ENCODE measurements at places on chromosomes 2 and 18.

DNA sequence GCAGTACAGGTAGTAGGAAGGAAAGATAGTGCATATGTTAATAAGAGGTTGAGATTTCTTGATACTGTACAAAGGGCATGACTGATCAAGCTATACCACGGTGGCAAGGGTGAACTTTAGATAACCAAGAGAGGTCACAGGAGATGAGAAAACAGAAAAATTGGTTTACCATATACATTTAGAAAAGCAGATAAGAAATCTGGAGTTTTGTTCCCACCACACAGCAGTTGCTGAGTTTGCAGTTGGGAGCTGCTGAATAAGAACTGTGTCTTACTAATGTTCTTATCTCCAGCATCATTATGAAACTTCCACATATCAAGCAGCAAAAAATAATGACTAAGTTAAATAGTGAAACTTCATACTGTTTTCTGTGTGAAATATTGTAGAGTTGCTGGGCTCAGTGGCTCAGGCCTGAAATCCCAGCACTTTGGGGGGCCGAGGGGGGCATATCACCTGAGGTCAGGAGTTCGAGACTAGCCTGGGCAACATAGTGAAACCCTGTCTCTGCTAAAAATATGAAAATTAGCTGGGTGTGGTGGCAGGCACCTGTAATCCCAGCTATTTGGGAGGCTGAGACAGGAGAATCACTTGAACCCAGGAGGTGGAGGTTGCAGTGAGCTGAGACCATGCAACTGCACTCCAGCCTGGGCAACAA lies 12.0 kb upstream of the IMPACT start:
- DNase-seq, result no peak

- no peak for DNase-seq
These were observed 209.4 kb downstream of the GLI2 start for GRCh38 chr2:120945091-120945490.

DNA sequence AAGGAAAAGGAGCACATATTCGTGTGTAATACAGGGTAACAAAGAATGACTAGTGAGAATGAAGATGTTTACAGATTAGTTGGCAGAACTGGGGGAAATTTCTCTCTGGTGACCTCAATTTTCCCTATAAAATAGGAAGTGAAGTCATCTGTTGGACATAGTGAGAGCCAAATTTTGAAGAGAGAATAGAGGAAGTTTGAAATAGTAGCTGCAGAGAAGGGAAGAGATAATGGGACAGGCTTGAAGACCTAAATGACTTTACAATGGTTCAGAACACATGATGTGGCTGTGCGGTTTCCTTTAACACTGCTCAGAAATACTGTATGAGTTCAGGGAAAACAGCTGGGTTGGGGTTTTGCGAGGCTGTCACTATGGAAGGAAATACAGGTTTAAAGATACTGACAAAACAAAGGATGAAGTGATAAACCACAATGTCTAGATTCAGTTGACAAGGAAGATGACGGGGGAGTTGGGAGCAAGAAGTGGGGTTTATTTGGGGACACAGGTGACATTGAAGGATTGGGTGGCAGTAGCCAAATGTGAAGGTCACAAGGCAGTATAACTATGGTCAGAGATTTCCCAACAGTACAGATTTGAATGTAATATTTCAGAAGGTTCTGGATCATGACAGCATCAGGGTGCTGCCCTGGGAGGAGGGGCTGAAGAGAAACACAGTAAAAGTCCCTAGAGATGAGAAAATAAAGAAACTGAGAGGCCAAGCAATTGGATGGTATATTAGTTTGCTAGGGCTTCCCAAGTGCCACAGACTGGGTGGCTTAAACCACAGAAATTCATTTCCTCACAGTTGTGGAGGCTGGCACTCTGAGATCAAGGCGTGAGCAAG lies 82.6 kb upstream of the TANK start:
- peak; percentile 61 for DNase-seq

DNA sequence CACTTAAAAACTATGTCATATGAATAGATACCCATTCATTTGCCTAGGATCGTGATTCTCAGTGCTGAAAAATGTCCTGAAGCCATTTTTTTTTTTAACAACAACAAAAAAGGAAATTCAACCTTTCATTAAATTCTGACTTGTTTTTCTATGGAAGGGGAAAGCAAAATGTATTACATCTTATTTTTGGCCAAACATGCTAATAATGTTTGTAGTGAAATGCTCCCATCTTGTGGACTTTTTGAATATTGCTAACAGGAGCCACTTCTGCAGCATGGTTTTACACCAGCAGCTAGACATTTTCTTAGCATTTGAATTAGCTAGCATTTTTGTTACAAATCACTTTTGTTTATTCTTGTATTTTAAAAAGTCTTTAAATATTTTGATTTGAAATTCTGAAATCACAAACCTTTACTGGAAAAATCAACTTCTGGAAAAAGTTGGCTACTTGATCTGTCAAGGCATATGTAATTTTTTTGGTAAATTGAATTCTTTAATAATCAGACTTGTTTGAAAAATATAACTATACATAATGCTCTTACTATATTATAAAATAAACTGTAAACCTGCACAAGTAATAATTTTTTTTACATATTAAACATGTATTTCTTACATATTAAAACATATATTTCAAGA lies 75.8 kb downstream of the KIDINS220 start:
- no peak for DNase-seq

- DNase-seq, result no peak
These were observed 197.1 kb downstream of the CCDC85A start for GRCh38 chr2:56380861-56381260.

DNA sequence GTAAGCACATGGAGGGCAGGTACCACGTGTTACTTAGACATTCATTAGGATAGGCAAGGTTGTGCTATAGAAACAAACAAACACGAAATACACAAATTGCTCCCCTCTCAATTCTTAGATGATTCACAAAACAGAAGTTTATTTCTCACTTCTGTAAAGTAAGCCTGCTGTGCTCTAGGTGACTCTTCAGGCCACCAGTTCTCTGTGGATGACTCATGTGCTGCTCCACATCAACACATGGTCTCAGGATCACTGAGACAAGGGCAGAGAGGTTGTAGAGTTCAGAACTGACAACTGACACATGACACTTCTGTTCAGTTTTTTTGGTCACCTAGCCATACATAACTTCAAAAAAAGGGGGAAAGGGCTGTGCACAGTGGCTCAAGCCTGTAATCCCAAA lies 70.6 kb downstream of the DAW1 start:
- no peak for DNase-seq

DNA sequence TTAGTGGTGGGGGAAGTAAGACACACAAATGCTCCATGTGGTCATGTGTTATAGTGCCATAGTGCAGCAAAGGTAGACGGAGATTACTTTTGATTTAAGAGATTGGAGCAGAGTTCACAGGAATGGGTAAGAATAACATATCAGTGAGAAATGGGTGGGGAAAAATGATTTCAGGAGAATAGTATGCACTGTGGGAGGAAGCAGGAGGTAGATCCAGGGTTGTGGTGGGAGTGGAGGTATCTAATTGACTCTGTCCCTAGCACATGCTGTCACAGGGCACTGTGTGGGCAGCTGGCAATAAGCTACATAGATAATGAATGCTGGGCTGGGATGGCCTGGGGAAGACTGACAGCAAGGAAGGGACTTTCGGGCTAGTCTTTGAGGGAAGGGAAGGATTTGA lies 65.3 kb downstream of the STAT1 start:
- DNase-seq, result no peak

DNA sequence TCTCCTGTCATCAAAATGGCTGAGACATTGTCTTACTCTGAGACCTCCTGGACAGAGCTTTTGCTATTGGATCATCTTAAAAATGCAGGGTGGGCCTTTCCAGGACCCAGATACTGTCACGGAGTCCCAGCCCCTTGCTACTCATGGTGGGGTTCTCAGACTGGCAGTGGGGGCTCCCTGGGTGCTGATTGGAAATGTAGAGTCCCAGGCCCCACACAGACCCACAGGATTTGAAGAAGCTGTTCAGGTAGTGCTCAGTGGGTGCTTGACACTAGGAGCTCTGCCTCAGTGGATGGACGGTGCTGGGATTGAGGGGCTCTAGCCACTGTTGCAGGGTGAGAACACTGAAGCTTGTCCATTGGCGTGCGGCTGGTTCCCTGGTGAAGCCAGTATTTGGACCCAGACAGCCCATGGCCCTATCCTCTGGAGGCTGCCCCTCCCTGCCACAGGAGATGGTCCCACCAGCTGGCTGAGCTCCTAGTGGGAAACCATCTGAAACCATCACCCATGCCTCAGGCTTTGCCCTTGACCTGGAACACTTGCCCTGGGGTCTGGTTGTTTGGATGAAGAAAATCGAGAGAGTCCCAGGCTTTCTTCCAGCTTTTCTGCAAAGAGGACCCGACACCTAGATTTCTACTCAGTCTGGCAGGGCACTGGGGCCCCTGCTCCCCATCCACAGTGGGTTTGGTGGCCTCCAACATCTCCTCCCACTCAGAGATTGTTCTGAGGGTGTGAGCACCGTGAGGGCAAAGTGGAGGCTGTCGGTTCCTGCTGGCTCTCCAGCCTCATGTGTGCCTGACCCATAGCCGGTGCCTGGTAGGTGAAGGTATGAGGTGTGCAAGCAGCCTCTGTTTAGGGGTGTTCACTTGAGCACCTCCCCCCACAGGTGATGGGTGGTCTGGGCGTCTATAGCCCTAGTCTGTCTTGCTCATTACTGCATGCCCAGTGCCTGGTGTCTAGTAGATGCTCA lies 30.1 kb downstream of the MROH2A start:
- no peak for DNase-seq

GRCh38 chr2:210459880-210460279 lies 16.7 kb downstream of the LANCL1 start:
- no peak for DNase-seq

- DNase-seq, result no peak
These were observed 81.3 kb downstream of the OSBPL6 start for GRCh38 chr2:178275600-178275999.

GRCh38 chr2:171958475-171958874 lies 36.2 kb downstream of the HAT1 start:
- DNase-seq, result no peak

DNA sequence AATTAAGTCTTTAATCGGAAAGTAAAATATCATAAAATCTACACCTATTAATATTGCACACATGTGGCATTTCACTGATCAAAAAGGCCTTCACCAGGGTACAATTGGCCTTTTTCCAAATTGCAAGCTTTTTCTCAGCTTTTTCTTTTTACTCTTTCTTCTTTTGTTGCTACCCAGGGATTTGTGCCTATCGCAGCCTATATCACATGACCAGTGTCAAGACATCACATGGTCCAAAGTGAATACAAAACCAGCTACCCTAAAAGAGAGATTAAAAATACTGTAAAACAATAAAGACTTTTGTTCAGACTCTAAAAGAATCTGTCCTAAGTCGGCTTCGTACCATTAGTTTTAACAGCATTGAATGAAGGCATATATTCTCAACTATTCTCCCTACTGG lies 15.0 kb upstream of the OTX1 start:
- DNase-seq, result no peak

DNA sequence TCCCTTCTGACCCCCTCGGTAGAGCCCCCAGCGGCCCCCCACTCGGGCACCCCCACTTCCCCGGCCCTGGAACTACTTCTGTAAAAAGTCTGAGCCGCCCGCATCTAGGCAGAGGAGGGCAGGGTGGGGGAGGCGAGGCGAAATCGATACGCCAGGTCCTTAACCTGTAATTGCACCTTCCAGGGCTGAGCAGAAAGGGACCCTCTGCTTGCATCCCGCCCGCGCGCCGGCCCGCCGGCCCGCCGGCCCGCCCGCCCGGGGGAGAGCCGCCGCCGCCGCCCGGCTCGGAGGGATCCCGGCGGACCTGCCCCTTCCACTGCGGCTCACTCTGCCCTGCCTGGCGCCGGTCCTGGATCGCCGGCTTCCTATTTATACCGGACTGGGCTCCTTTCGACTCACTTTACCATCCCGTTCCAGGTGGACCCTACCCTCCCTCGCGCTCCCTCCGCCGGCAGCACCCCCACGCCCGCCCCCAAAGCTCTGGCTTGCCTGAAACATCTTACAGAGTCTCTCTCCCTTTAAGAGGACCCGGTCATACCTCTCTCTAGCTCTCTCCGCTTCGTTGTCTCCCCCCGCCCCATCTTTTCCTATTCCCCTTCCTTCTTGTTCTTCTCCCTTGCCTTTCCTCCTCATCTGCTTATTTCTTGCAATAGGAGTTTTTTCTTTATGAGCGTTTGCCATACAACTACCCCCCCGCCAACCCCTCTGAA lies 797 bp downstream of the KLHL14 start:
- no peak for DNase-seq

- DNase-seq, result no peak
These were observed 38.6 kb upstream of the IHH start for GRCh38 chr2:219099329-219099728.

GRCh38 chr2:37602040-37602439 lies 69.4 kb downstream of the CDC42EP3 start:
- DNase-seq, result no peak

- DNase-seq, result no peak
These were observed 50.9 kb downstream of the ACTR2 start for GRCh38 chr2:65278531-65278981.

GRCh38 chr2:152465541-152465940 lies 130.6 kb downstream of the FMNL2 start:
- no peak for DNase-seq

GRCh38 chr2:24766609-24767008 lies 26.6 kb downstream of the PTRHD1 start:
- DNase-seq, result no peak

DNA sequence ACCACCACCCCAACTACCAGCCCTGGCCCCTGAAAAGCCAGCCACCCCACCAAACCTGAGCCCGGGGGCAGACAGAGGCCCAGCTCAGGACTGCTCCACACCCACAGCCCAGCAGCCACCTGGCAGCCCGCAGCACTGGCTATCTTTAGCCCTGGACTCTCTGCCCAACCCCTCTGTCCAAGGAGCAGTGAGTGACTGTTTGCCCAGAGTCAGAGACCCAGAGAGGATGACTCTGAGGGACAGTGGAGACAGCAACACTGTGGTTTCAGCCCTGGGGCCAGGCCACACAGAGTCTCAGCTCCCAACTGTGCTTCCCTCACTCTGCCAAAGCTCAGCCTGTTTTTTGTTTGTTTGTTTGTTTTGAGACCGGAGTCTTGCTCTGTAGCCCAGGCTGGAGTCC lies 32.6 kb downstream of the BIN1 start:
- no peak for DNase-seq

- no peak for DNase-seq
These were observed 47.2 kb upstream of the GORASP2 start for GRCh38 chr2:170881840-170882239.

GRCh38 chr2:165967746-165968145 lies 14.2 kb upstream of the TTC21B start:
- no peak for DNase-seq

DNA sequence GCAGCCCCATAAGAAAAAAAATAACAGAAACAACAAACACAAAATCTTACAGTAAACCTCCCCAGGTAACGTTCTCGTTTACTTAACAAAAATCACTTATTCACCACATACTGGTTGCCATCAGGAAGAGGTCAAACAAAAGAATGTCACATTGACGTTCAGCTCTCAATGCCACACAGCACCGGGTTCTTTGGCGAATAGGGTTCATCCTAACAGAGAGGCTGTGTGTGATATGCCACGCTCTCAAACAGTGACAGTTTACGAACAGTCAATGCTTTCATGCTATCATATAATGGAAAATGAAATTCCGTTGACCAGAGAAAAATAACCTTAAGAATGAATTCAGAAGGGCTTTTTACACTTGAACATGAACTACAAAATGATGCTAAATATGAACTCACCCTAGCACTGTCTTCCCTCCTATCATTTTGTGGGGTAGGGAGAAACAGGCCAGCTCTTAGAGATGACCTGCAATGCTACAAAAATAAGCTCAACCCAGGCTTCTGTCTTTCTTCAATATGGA lies 2.0 kb downstream of the TMEM163 start:
- DNase-seq, result no peak
